ENCODE measurements at places on chromosomes 1 and 21.
A peak's percentile ranks its signal among the peaks of the same experiment; 100 is the strongest.

GRCh38 chr1:246794828-246795671 is 70.8 kb downstream of the SCCPDH start:
- DNase-seq = peak; percentile 78

- no peak for DNase-seq
These were observed 450.7 kb downstream of the PTPRC start for GRCh38 chr1:199089393-199090122.

DNA sequence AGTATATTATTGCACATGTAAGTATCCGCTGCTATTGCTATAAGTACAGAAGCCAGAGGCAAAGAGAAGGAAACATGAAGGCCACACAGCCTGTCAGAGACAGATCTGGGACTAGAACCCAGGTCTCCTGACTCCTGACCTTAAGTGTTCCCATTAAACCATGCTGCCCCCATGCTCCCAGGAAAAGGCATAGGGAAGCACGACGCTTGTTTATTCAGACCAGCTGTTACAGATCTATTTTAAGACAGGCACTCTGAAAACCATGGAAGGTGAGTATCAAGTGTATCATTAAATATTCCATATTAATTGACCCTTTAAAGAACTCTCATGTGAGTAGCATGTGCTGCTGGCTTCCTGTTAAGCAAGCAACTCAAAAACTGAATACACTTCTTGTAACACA is 11.4 kb downstream of the VAV3 start:
- DNase-seq = no peak

- no peak for DNase-seq
These were observed 24.2 kb upstream of the RGL1 start for GRCh38 chr1:183780757-183781156.

DNA sequence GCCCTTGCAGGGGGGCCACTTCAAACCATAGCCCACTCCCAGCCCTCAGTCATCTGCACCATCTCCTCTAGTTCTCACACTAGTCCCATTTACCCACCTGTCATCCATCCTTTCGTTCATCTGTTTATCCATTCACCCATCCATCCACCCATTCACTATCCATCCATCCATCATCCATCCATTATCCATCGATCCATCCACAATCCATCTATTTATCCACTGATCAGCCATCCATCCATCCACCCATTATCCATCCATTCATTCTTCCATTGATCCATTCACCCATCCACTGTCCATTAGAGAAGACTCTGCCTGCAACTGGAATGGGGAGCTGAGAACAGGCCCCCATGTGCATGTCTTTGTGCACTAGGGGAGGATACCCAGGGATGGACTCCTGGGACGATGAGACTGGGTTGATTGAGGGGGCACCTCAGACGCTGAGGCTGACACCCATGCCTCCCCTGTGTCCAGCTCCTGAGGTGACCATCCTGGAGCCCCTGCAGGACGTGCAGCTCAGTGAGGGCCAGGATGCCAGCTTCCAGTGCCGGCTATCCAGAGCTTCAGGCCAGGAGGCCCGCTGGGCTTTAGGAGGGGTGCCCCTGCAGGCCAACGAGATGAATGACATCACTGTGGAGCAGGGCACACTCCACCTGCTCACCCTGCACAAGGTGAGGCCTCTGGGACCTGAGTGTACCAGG is 97.9 kb downstream of the TRIM11 start:
- no peak for DNase-seq

DNA sequence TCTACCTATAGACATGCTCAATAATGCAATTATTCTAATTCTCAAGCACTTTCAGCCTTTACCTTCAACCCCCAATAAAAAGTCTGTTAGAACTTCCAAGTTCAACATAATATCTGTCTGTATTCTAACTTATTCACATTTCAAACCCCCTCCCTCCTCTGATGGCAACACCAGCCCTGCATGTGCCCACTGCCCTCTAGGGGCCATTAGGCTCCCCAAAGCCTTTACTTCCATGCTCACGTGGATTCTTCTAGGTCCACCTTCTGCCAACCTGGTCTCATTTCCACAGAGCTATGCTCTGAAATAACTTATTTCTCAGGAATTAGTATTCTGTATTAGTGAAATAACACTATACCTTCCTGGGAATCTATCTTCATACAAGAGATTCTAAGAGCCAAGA is 22.2 kb upstream of the KPRP start:
- no peak for DNase-seq
